T follicular helper cell (primary cell): ENCODE measurements at places on chromosomes 16 and 17.

DNA sequence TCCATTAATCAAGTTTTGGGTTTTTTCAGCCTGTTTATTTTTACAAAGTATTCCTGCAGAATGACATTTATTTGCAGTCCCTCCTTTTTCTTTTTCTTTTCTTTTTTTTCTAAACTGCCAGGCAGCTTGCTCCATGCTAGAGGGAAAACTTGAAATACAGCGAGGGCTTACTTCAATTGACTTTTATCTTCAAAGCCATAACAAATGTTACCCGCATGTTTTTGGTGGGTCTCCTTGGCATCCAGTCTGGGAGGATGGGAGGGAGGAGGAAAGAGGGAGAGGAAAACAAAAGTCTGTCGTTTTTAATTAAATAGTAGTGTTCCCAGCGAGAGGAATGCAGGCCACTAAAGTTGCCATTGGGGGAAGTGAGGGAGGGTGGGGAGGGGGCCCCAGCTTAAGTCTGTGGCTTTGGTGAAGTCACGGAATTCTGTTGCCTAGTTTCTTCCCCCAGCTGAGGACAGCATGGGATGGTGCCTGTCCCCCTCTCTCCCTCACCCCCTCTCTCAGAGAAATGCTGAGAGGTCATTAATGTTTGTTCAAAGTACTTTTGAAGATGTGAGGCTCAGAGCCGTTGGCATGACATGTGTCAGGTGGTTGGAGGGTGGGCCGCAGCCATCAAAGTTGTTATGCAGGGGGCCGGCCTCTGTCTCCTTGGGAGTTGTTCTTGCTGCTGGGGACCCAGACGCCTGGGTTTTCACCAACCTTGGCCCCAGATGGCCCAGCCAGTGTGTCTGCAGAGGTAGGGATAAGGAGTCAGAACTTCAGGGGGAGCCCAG lies 2.9 kb downstream of the NKD1 start:
- no peak for DNase-seq

DNA sequence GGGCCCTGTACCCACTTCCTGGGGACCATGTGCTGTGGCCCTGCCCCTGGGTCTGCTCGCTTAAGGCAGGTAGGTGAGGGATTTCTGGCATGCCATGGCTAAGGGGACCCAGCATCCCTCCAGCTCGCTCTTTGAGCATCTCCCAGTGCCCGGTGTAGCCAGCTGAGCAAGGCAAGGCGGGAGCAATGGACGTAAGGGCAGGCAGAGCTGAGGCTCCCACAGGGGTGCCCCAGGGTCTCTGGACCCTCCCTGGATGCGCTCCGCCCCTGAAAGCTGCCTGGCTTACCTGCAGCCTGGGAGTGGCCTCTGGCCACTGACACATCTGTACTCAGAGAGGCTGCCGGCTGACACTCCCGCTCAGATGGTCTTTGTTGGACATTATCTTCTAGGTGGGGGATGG lies 189.9 kb downstream of the IRF8 start:
- no peak for DNase-seq

GRCh38 chr17:55190748-55191147 lies 74.0 kb upstream of the HLF start:
- DNase-seq: no peak

DNA sequence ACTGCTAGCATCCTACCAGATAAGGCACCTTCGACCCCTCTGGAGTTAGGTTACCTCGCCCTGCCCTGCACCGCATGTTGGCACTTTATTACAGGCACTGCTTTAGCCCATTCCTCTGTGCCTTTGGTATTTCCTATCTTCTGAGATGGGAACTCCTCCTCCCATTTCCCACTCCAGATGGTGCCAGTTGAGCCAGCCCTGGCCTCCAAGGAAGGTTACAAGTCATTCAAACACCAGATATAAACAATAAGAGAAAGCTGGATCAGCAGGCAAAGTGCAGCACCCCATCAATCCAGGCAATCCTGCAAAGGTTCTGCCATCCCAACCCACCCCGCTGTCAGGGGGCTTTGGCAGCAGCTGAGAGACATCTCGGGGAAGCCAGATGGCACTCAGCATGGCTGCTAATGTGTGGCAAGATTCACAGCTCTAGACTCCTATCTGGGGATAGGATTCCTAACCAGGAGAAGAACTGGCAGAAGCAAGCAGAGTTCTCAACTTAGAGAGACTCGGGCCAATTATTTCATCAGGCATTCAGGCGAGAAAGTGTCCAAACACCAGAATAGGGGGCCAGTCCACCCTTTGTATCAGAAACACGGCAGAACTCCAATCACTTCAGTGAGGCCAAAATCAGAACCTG lies 113.0 kb downstream of the COPRS start:
- DNase-seq: no peak

GRCh38 chr16:46884513-46885293 lies 541 bp downstream of the GPT2 start:
- DNase-seq: no peak

- DNase-seq: no peak
Observed at GRCh38 chr17:50452630-50453300, 15.9 kb downstream of the CHAD start.

DNA sequence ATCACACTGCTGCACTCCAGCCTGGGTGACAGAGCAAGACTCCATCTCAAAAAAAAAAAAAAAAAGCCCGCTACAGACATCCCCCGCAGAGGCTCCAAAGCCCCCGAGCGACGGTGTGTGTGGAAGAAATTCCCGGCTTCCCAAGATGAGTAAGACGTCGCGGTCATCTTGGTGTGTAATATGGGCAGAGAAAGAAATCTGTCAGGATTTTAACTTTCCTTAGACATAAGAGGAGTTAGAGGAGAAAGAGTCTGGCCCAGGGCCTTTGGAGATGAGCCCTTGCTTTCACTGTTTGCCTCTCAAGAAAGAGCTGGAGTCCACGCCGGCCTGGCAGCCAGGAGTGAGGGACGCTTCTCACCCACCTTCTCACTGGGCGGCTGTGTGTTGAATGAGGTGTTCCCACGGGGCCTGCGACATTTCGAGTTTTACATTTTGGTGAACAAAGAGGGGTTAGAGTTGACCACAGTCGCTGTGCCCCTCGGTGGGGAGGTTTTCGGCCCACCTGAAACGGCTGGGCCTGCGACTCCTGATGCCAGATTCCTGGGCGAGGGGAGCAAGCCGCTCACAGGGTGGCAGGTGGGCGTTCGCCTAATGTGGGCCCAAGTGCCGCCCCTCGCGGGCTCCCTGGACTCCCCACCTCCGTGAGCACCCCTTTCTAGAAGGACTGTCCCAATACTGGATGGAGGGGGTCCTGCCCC lies 17.9 kb downstream of the C1QTNF1 start:
- no peak for DNase-seq

GRCh38 chr17:19290066-19290705 lies 53.0 kb downstream of the EPN2 start:
- DNase-seq: no peak

GRCh38 chr17:73271072-73271471 lies 9.4 kb upstream of the CPSF4L start:
- DNase-seq: no peak

DNA sequence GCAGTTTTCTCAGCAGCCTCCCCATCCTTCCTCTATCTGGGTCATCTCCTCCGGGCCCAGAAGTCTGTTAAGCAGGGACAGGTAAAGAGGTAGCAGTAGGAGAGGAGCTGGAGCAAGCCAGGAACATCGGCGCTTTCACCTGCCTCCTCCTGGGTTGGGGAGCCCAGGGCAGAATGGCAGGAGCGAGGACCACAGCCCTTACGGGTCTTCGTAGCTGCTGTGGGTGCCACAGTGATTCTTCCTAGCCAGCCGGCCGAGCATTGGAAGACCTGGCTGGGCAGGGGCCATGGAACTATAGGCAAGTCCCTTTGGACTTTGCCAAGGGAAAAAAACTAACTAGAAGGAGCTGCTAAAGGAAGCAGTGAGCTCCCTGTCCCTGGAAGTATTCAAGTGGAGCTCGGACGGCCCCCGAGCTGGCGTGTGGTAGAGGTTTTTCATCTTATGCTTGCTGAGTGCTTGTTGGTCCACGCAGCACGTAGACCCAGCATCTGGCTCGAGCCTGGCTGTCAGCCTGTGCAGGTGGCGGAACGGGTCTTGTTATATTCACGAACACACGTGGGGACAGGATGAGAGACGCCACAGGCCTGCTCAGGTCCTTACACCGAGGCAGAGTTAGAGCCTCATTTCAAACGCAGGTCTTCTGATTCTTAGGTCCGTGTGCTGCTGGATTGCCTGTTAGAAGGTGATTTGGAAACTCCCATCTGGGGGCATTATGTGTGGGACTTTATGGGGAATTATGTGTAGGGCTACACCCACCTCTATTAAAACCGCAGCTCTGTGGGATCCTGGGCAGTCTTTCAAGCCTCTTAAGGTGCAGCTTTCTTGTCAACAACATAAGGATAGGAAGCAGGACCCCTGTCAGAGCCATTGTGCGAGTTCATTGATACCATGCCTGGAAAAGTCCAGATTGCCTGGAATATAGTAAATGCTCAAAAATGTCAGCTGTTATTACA lies 54.8 kb downstream of the OR1D5 start:
- no peak for DNase-seq

- DNase-seq: no peak
Observed at GRCh38 chr16:87828907-87829621, 40.2 kb downstream of the SLC7A5 start.

DNA sequence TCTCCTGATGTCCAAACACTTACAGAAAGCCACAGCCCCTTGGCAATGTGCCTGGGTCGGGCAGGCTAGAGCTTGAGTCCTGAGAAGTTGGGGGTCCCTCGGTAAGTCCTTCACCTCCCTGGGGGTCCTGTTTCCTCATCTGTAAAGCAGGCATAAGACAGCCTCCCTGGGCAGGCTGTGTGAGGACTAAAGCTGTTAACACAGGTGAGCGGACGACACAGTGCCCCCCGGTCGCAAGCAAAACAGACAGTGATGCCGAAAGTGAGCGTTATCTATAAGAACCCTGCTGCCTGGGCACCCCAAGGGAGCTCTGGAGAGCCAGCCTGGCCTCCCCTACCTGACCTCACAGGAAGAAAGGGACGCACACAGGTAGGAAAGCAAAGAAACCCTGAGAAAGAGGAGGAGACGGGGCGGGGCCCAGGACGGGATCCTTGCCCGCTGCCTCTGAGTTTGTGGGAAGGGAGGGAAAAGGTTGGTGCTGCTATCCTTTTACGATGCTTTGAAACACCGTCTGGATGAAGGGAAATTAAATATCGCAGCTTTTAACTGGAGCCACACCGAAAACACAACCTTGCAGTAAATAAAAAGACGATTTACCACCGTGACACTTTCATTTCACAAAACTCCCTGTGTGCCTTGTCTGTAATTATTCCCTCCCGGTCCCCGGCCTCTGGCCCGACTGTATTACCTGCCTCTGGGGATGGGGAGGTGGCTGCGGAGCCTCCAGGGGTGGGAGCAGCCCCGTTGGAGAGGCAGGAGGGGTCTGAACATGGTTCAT lies 67.1 kb downstream of the ENGASE start:
- no peak for DNase-seq

GRCh38 chr17:16287563-16288027 lies 65.7 kb downstream of the CENPV start:
- DNase-seq: no peak

- no peak for DNase-seq
Observed at GRCh38 chr17:21361020-21361809, 14.9 kb upstream of the KCNJ12 start.

DNA sequence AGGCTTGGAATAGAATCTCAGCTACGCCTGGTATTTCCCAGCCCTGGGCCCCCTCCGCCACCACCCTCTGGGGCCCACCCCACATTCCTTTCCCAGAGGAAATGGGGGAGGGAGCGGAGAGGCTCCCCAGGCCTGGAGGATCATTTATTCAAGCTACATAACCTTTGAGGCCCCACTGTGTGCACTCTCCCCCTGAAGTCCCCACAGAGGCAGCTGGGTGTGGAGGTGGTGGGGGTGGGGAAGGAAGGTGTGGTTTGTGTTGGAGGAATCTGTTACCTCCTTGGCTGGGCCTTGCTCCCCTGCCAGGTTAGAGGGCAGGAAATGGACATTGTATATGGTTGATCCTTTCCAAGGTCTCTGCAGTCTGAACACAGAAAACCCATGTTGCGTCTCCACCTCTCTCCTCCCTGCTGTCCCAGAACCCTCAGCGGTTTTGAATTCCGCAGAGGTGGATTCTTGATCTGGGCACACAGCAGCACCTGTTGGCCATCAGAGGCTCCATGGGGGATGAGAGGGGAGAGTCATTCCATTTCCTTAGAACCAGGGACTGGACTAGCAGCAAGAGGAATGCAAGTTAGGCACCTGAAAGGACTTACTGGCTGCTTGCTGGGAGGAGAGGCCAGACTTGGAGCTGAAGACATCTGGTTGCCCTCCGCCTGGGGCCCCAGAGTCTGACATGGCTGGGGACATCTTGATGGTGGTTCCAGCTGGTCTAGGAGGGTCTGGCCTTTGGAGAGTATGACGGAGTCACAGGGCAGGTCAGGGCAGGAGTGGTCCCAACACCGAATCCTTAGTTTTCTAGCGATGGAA lies 23.0 kb downstream of the ARHGAP23 start:
- DNase-seq: no peak

DNA sequence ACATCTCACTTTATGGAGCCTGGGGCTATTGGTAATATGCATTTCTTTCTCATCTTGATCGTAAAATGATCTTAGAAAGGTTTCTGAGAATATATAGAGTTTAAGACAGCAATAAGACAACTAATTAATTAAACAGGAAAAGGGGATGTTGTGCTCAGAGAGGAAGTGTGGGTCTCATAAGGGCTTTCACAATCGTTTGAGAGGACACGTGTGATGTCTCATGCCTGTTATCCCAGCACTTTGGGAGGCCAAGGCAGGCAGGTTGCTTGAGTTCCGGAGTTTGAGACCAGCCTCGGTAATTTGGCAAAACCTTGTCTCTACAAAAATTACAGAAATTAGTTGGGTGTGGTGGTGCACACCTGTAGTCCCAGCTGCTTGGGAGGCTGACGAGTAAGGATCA lies 295.6 kb downstream of the WWOX start:
- no peak for DNase-seq

GRCh38 chr16:704047-704446 lies 1.6 kb downstream of the FBXL16 start:
- no peak for DNase-seq

DNA sequence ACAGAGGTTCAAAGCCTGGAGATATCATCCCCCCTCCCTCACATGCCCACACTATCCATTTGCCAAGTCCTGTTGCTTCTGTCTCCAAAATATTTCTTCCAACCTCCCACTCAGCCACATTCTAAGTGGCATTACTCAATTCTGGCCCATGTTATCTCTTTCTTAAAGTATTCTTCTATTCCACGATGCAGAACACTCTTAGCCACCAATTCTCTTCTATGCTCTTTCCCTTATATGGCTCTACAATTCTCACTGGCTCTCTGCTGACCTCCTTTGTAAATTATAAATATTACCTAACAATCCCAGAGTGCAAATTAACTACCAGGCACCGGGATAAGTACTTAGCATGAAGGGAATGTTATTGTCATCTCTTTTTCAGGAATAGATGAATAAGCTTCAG lies 82.4 kb downstream of the KCNJ2 start:
- DNase-seq: no peak
